Left forelimb (tissue), 1 donor: ENCODE measurements at places on chromosomes 12 and 14.

DNA sequence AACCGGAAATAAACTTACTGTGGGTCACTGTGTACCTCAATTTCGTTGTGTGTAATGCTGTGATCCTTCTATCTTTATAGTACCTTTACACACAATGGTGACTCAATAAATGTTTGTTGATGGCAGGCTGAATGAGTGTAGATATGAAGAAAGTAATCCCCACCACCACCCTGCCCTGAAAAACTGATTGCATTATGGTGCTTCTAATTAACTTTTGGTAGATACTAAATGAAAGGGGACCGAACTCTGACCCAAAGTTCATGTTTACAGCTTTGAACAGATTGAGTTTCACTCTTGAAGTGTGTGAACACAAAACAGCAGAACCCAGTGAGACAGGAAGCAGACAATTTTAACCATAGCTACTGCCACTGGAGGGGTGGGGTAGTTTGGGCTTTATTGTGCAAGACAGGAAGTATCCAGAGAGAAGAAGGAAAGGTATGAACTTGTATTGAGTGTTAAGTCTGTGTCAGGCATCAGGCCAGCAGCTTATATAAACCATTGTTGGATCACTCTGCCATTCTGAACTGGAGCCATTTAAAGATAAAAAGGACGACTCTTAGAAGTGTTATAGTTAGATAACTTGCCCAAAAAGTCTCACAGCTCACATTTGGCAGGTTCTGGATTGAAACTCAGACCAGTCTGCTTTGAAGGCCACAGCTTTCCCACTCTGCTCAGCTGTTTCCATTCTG, 197.0 kb upstream of the AMIGO2 start:
- DNase-seq, result no peak

DNA sequence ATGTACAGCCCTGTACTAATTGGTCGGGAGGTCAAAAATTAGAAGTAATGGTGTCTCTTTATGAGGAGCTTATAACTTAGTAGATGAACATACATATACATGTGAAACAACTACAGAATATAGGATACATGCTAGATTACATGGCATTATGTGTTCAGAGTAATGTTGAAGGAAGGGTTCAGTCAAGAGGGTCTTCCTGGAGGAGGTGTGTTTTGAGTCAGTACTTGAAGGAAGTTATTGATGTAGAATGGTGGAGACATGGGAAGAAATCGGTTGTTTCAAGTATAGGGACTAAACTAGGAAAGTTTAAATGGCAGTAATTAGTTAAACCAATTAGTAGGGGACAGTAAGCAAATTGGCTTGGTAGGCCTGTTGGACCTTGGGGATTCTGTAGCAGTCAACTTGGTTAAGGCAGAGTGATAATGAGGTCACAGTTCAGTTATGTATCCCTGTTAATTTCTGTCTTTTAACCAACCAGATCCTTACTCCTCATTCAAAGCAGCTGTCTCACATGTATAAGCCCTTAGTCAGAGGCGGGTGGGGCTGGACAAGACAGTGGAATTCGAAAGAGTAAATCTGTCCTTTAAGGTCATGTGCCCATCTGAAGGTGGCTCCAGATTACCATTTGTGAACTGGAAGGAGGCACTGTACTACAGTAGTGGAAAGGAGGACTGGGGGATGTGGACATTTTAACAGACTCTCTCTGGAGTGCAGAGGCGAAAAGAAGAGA, 3.5 kb upstream of the ANKRD52 start:
- DNase-seq, result no peak

DNA sequence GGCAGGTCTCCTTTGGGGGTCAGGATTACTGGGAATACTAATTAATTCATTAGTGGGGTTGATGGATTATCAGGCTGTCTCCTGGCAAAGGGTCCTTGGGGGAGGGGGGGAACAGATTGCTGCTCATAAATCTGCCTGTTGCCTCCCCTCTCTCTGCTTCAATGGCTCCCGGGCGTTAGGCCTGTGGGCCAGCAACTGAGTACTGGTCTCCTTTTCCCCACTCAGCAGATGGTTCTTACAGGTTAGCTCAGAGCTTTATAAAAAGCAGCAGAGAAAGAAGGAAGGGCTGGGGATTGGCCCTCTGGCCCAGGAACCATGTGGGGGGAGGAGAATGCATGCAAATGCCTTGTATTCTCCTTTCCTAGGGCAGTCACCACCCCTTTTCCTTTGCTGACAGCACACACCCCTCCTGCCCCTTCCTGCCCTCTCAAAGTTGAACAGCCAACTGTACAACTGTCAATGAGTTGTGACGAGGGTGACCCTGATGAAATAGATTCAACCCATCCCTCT, 2.3 kb upstream of the NEUROD4 start:
- DNase-seq, result no peak

DNA sequence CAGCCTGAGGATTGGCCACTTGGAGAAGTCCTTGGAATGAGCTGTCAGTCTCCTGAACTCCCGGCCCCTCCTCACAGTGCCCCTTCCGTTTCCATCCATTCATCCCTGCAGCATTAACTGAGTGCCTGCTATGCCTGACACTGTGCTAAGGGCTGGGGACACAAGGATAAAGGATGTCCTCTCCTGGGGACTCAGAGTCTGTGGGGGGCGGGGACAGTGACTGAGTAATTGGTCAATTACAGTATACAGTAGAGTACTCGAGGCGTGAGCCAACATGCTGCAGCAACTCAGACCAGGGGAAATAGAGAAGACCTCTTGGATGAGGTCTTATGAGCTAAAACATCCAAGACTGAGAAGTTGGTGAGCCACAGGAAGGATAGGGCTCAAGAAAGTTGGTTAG, 43.4 kb upstream of the PWP1 start:
- no peak for DNase-seq

DNA sequence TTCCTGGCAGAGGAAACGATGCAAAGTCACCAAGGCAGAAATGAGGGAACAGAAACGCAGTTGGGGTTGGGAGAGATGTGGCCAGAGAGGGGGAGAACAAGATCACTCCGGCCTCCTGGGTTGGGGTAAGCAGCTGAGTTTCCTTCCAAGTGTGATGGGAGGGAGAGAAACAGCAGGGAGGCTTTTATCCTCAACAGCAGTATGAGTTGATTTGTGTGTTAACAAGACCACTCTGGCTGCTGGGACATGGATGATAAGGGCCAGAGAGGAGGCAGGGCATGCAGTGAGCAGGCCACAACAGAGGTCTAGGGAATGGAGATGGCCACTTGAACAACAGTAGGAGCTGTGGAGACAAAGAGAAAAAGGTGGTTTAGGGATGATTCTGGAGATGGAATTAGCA, 66.8 kb downstream of the GLRX5 start:
- DNase-seq, result no peak

- no peak for DNase-seq
Measured at GRCh38 chr14:30153717-30154116, 226.1 kb upstream of the PRKD1 start.

DNA sequence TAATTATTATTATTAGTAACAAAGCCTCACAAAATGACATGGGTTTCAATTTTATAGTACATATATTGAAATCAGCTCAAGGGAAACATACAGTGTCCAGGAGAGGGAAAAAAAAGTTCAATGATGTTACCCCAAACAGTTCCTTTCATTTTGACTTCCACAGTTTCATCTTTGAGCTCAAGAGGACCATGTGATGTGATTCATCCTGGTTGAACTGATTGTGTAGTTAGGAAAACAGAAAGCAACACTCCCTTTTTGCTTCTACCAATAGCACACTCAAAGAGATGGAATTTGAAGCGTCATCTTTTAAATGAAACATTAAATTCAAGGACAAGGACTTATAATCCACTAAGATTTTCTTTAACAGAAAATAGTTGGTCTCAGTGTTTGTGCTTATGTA, 461.0 kb downstream of the FOXG1 start:
- no peak for DNase-seq

DNA sequence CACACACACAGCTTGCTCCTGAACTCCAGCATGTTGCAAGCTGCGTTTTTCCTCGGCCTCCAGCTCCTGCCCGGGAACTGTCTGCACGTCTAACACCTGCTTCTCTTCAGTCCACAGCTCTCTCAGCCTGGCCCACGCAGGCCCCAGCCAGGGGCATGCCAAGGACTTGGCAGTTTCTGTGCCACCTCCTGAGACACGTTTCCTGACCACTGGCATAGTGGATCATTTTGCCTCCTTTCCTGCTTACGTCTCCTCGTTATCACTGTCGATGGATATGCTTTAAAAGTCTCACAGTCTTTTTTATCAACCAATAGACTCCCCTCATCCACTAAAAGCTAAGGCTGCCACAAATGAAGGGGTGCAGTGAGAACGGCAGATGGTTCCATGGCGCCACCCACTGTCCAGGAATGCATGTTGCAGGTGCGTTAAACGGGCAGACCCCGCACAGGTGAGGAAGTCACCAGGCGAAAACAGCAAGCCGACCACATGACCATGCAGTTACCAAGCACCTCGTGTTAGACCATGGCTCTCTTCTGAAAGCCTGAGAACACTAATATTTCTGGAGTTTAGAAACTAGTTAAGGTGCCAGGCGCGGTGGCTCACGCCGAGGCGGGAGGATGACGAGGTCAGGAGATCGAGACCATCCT, 14.7 kb upstream of the TEAD4 start:
- no peak for DNase-seq

GRCh38 chr12:4012977-4013968, 140.1 kb upstream of the PARP11 start:
- no peak for DNase-seq

DNA sequence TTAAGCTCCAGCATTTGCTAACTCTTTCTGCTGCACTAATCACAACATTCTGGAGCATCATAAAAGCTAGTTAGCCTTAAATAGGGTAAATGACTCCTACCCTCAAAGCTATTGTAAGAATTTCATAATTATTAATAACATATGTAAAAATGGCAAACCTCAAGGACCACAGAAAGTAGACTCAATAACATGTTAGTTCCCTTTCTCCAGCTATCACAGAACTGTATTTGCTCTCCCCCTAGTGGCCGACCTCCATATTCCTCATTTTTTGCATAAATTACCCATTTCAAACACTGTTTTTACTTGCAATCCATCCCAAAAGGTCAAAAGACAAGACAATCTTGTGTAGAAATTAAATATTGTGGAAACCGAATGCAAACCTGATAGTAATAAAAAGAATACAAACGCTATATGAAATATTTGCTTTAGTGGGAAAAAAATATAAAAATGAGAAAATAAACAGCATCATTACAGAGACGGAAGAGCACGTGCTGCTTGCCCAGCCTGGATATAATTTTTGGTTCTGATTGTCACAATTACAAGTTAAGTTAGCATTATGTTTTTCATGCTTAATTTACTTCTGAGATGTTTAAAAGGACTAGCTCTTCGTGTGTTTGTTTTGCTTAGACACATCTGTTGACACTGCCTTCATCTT, 97.9 kb downstream of the RERGL start:
- DNase-seq, result no peak

DNA sequence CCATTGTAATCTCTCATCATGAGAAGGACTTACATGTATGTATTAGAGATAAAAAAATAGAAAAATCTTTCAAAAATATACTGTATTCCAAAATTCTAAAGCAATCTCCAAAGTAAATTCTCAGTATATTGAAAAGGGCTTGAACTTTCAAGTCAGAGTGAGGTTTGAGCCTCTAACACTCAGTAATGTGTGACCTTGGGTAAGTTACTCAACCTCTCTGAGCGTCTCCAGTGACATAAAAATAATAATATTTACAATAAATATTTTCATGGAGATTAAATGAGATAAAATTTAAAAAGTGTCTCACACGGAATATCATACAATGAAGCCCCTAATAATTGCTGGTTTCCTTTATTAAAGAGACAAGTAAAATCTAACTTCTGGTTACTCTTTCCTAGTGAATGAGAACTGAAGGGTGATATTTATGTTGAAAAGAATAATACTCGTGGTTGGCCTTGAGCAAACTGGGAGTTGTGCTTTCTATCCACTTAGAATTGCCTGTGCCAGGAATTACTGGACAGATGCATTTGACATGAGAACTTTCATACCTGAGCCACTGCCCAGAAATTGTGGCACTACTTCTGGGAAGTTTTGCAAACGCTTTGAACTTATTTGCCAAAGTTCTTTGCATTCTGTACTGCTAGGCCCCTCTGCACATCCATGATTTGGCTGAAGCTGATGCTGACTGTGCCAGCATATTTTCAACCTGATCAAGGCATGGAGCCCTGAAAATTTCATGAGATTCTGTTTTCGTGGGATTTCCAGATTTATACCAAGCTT, 933.7 kb downstream of the GALC start:
- DNase-seq, result no peak

DNA sequence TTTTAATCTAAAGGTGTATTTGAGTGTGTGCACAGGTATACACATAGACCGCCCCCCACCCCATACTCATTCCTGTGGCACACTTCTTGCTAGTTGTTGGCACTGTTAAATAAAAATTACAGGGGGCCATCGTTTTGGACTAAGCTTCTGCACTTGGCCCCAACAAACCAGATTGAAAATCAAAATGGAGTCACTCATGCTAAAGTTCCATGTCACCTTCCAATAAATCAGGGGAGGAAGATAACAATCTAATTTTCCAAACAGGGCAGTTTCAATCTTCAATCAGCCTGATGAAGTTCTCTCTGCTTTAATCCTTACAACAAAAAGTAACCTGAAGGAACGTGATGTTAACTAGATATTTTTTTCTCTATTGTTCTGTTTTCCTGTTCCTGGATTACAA, 78.2 kb downstream of the RGS6 start:
- DNase-seq, result no peak
